Activated CD4-positive, alpha-beta T cell treated with anti-CD3 and anti-CD28 coated beads for 36 hours (primary cell): ENCODE measurements at places on chromosomes 5 and 9. TPM values are rescaled to one million over a fixed set of nuclear protein-coding genes. Genes with fewer than 3 reads are reported as not detected.

Gene CDKN2A
- 0.86 TPM for total RNA-seq

Gene PCDHGB1
- total RNA-seq, result not detected

Gene ELOVL7
- 0.69 TPM for total RNA-seq

Gene FBP1
- 0.47 TPM for total RNA-seq

Gene AIF1L
- 1.4 TPM for total RNA-seq

Gene PCDHA5
- total RNA-seq, result not detected

- no peak for DNase-seq
Measured at GRCh38 chr5:44443172-44443571, 54.0 kb upstream of the FGF10 start.

GRCh38 chr5:135834639-135835529 is at the start of gene SLC25A48:
SLC25A48 (plus strand) TSS chr5:135834663; CDS start chr5:135834848, 185 bp downstream.
- DNase-seq, result peak; percentile 68

GRCh38 chr5:10752451-10752850 is 8.6 kb downstream of the DAP start:
- no peak for DNase-seq

DNA sequence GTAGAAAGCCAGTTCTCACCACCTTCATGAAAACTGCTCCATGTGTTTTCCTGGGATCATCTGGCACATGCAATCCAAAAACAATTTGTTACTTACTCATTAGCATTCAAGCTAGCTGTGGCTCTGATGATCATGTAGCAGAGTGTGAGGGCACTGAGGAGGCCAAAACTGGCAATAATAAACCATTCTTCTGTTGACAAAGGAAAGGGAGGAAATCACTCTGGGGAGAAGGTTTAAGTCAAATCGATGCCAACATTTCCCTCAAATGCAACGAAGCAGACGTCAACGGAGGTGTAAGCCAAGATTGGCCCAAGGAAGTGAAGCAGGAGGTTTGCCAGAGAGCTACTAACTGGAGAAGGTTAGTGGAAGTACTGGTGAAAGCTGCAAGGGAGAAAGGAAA is 55.7 kb upstream of the TBC1D9B start:
- no peak for DNase-seq

DNA sequence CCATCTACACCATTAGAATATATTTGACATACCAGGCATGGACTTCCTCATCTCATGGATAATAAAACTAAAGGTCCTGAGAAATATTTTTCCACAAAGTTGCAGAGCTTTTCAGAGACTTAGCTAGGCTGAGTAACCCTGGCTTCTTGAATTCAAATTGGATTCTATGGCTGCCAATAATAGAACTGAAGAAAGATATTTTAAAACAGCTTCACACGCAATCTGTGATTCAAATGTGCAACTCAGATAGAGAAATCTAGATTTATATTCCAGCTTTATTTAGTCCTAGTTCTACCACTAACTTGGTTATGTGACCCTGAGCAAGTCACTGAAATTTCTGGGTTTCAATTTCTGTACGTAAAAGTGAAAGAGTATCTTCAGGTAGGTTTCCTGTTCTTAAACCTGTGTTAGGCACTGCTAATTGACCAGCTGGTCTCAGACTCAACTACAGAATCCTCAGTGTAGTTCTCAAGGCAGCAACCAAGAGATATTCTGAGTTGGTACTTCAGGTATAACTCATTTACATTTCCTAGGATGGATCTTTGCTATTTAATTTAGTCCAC is 235.3 kb downstream of the GABRB2 start:
- no peak for DNase-seq

DNA sequence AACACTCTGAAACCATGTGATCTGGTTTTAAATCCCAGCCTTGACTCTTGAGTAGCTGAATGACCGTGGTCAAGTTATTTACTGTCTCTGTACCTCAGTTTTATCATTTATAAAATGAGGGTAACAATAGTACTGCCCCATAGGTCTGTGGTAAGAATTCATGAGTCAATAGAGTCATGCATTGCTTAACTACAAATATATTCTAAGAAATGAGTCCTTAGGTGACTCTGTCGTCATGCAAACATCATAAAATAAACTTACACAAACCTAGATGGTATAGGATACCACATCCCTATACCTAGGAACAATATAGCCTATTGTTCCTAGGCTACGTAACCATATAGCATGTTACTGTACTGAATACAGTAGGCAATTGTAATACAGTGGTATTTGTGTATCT is 20.3 kb upstream of the ABCA1 start:
- DNase-seq, result no peak

DNA sequence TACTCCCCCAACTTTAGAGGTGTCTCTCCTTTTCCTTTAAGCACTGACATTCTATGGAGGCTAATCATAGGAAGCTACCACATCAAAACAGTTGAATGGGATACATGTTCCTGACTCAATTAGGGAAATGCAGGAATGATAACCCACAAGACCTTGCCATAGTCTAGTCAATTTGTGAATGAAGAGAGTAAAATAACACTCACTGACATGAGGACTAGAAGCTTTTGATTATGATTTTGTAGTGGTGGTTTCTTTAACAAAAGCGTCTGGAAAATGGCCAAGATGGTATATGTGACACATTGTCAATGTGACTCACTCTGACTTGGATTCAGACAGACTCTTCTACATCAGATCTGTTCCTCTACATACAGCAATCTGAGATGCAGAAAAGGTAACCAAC is 13.7 kb upstream of the PRELID2 start:
- DNase-seq, result no peak

- DNase-seq, result no peak
Measured at GRCh38 chr5:35884773-35885172, 28.1 kb downstream of the IL7R start.

- DNase-seq, result no peak
Measured at GRCh38 chr9:123555646-123556045, 199.6 kb downstream of the CRB2 start.

DNA sequence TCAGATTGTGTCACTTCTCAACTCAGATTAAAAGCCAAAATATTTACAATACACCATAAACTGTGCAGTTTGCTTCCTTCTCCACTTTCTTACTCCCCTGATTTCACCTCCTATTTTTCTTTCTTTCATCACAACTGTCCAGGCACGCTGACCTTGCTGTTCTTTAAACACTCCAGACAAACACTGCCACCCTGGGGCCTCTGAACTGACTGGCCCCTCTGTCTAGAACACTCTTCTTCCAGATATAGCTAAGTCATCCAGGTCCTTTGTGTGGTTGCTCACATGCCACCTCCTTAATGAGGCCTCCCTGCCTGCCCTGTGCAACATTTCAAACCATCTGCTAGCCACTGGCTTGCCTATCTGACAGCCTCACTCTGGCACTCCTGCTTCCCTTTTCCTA is 46.6 kb downstream of the ATG10 start:
- no peak for DNase-seq

DNA sequence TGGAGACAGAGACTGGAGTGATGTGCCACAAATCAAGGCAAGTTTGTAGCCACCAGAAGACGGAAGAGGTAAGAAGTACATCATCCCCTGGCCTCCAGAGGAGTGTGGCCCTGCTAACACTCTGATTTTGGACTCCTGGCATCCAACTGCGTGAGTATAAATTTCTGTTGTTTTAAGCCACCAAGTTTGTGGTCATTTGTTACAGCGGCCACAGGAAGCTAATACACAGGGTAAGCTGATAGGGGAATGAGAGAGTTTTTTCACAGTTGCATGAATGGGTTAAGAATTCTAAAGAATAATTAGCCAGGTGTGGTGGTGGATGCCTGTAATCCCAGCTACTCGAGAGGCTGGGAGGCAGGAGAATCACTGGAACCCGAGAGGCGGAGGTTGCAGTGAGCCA is 25.8 kb downstream of the SMIM3 start:
- no peak for DNase-seq

- no peak for DNase-seq
Measured at GRCh38 chr5:21680196-21680595, 1172.9 kb downstream of the CDH12 start.

DNA sequence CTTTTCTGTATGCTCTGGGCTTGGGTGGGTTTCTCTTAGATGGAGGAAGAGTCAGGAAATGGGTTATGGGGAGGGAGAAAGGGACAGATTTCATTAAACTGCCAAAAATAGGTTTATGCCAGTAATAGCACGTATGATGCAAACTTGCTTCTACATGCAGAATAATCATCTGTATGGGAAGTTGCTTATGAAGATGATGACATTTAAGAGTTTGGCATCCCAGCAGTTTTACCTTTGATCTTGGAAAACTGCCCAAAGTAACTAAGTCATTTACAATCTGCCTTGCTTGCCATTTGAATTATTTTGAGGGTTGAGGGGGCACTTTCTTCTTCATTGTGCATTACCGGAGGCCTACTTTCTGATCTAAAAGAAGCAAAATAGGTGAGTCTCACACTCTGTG is 282.9 kb upstream of the ANKRD55 start:
- no peak for DNase-seq

DNA sequence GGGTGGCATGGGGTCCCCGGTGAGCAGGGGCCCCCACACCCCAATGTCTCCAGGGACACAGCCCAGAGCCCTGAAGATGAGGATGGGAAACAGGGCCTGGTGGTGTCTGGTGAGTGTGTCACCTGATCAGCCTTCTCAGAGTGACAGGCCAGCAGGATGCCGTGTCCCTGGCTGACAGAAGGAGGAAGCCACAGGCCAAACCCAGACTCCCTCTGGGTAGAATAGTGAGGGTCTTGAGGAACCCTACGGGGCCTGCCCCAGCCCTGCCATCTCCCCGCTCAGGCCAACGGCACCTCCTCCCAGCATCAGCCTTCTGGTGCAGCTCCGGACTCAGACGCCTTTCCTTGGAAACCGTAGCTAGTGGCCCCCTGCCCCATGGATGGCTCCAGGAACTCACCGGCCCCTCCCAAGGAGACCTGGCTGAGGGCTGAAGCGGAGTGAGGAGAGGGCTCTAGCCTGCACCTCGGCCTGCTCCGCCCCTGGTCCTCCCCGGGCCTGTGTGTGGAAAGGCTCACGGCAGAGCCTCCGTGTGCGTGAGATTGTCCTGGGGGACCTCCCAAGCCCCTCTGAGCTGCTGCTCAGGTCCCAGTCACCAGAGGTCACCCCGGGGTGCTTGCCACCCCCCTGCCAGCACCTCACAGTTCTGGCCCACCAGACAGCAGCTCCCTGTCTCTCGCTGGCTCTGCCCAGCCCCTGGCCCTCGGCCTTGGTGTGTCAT is 6.0 kb downstream of the RALGDS start:
- no peak for DNase-seq

GRCh38 chr9:35489313-35490154 is at the start of gene RUSC2:
RUSC2 (plus strand) TSS chr9:35490111; CDS start chr9:35546522, 56,411 bp downstream.
- DNase-seq, result peak; percentile 82
